Effector CD4-positive, alpha-beta T cell (primary cell): ENCODE measurements at places on chromosomes 11 and 22.

DNA sequence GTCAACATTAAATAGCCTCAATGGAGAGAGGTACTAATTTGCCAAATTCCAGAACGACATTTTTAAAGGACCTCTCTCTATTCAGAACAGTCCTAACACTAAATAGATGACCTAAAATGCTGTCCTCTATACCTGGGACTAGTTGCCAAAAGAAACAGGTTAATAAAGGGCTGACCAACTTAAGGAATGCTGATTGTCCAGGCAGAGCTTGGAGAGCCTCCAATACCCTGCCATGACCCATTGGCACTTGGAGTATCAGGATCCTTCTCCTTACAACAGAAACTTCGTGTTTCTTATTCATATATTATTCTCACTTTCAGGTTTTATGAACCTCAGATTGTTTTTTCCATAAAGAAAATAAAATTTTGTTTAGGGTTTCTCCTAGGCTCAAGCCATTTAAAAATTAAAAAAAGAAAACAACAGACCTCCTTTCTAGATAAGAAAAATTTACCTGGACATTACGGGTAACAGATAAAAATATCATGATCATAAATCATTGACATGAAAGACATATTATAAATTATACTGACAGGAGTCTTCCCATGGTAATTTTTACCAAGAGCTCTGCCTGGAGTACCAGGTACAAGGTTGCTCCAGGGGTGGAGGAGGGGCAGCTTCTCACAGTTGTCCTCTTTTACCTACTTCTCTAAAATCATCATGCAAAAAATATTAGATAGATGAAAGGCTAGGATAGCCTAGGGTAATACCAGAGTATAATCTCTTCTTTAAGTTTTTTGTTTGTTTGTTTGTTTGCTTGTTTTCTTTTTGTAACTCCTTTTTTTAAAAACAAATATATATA lies 2.0 kb downstream of the LRRC4C start:
- DNase-seq, result no peak

- no peak for DNase-seq
These were observed 332.4 kb upstream of the ARHGAP42 start for GRCh38 chr11:100354736-100355135.

DNA sequence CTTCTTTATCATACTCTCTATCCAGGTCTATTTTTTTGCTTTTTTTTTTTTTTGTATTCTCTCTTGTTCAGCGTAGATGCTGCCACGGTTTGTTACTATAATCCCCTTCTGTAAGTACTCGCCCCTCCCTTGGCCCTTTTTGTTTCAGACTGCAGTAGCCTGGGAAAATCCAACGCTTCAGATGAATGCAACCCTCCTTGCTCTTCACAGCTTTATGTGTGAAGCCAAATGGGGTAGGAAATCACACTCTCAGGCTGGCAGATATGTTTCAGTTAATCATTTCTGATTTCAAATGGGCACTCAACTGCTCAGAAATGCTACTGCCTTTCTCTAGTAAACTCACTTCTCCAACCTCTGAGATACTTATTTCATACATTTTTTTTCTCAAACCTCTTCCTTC lies 149.1 kb downstream of the LARGE1 start:
- no peak for DNase-seq

DNA sequence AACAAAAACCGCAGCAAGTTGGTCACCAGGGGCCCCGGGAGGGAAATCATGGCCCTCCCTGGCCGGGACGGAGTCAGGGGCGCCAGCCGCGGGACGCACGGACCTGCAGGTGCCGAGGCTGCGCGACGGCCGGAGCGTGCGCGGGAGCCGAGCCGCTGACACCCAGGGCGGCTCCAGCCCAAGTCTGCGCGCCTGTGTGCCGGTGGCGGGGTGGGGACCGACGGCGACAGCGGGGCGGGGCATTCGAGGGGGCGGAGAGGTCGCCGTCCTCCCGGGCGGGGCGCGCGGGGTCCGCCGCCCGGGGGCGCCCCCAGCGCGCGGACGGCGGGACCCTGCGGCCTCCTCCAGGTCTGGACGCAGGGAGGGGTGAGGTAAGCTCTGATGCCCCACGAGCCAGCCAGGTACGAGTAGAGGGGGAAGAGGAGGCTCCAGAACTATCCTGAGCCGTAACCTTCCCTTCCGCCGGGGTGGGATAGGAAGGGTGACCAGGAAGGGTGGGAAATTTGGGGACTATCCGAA lies at the start of gene ESAM:
Gene ESAM (minus strand): TSS at position 186 of the 519 bp plus-strand sequence. CDS start 136 bp downstream, at position 50.
- peak; percentile 50 for DNase-seq

GRCh38 chr11:110445437-110445836 lies 15.7 kb downstream of the FDX1 start:
- no peak for DNase-seq

- no peak for DNase-seq
These were observed 242.6 kb upstream of the FAT3 start for GRCh38 chr11:91981995-91982394.

- DNase-seq, result no peak
These were observed 266.7 kb upstream of the CTSC start for GRCh38 chr11:88604260-88604659.

DNA sequence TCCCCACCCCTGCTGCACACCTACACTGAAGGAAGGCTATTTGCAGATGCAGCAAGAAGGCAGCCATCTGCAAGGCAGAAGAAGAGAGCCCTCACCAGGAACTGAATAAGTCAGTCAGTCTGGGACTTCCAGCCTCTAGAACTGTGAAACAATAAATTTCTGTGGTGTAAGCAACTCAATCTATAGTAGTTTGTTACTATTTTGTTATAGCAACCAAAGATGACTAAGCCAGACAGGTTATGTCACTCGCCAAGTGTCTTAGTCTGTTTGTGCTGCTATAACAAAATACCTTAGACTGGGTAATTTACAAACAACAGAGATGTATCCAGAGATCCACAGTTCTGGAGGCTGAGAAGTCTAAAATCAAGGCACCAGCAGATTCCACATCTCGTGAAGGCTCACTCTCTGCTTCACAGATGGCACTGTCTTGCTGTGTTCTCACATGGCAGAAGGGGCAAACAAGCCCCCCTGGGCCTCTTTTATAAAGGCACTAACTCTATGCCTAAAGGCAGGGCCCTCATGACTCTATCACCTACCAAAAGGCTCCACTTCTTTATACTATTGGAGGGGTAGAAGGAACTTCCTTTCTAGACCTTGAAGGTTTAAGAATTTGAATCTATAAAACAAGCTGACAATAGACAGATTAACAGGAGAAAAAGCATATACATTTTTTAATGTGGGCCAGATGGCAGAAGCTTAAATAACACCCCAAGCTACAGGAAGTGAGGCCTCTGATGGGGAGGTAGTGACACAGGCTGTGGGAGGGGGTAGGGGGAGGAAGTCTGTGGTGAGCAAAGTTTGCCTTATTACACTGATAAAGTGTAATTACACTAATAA lies 12.3 kb downstream of the APOL6 start:
- peak; percentile 65 for DNase-seq

GRCh38 chr11:96318399-96318798 lies 24.6 kb downstream of the MAML2 start:
- no peak for DNase-seq

DNA sequence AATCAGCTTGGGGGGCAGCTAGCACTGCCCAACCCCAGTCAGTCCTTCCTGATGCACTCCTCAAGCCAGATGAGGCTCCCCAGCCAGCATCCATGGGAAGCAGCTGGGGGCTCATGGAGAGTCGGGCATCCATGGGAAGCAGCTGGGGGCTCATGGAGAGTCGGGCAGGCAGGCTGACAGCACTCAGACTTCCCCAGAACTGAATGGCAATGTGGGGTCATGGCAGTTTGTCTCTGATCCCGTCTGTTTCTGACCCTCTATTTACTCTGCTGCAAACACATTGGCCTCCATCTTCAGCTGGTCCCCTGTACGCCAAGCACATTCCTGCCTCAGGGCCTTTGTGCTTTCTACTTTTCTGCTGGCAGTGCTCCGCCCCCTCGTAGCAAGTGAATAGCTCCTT lies 314.8 kb downstream of the NTM start:
- DNase-seq, result no peak

GRCh38 chr11:4181782-4182721 lies 87.5 kb downstream of the RRM1 start:
- DNase-seq, result no peak

- DNase-seq, result no peak
These were observed 11.3 kb upstream of the C11orf96 start for GRCh38 chr11:43930868-43931716.

GRCh38 chr22:35348026-35348590 lies 32.8 kb upstream of the HMOX1 start:
- no peak for DNase-seq

DNA sequence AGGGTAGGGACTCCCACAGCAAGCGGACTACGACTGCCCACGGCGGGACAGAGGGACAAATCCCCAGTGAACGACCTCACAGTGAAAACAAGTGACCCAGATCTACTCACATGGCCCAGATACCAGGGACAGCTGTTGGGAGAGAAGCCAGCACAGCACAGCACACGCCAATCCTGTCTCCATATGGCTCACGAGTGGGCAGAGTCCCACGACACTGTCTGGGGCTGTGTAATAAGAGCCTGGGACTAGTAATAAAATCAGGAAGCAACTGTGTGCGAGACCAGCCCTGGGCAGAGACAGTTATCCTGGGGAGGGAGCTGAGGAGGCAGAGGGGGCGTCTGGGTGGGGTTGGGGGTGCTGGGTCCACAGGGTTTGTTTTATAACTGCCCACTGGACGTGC lies 385.0 kb downstream of the CTTN start:
- no peak for DNase-seq

DNA sequence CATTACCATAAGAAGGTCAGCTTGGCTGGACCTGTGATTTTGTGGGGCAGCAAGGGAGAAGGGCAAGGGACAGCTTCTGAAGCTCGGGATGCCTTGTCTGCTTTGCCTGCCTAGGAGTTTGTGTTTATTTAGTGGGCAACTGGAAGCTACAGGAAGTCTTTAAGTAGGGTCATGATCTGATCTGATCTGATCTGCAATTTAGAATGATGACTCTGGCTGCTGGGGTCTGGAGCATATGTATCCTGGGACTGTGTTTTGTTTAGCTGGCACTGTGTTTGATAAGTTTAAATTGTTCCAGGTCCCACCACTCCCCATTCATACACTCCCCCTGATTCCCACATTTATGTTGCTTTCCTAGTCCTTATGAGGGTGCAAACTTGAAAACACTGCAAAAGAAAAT lies 47.7 kb upstream of the HTATIP2 start:
- no peak for DNase-seq

DNA sequence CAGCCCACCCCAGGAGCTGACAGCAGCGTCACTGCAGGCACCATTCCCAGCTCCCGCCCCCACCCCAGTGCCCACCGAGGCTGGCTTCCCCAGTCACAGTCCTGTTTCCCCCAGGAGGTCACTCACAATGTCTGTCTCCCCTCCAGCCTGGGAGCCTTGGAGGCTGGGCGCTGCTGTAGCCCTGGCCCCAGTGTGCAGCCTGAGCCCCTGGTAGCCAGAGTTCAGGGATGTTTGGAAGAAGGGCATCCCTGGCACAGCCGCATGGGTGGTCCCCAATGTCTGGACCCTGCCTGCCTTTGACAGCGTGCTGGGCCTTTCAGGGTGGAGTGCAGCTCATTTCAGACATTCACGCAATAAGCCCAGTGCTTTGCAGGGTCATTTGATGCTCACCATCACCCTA lies 4.3 kb downstream of the CAPN5 start:
- no peak for DNase-seq

- no peak for DNase-seq
These were observed 1.3 kb downstream of the GRIK4 start for GRCh38 chr11:120512739-120513435.

DNA sequence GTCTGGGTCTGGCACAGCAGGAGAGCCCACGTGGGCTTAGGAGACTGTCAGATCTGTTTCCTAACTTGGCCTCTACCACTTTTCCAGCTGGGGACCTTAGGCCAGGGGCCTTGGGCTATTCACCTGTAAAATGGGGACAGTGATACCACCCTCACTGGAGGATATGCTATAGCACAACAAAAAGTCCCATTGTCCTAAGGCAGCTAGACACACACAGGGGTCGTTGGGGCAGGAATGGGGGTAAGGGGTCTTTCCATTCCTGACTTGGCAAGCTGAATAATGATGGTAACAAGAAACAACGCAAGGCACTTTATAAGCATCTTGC lies 2.6 kb upstream of the SH3BP1 start:
- DNase-seq, result no peak

- DNase-seq, result no peak
These were observed 326.0 kb downstream of the MN1 start for GRCh38 chr22:27475548-27475897.

DNA sequence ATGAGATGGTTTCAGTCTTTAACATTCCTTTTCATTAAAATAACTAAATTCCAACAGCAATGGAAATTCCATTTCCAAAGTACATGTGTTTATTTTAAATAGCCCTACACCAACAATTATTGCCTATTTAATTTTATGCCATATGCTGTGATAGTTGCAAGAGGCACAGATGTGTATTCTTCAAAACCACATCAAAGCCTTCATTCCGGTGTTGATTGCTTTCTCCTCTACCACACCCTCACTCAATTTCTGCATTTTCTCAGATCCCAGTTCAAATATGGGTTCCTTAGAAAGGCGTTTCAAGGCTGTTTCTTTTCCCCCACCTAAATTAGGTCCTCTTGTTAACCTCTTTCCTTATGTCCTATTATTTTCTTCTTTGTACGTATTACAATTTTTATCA lies 6.0 kb upstream of the HSD17B12 start:
- no peak for DNase-seq

- no peak for DNase-seq
These were observed 12.3 kb upstream of the CACNA1I start for GRCh38 chr22:39558254-39558727.

- no peak for DNase-seq
These were observed 7.6 kb upstream of the SLC39A13 start for GRCh38 chr11:47400768-47401279.

- peak; percentile 82 for DNase-seq
These were observed 3.9 kb downstream of the SH3BP1 start for GRCh38 chr22:37643225-37643847.

- peak; percentile 61 for DNase-seq
These were observed 21.7 kb downstream of the MIAT start for GRCh38 chr22:26679003-26679629.

DNA sequence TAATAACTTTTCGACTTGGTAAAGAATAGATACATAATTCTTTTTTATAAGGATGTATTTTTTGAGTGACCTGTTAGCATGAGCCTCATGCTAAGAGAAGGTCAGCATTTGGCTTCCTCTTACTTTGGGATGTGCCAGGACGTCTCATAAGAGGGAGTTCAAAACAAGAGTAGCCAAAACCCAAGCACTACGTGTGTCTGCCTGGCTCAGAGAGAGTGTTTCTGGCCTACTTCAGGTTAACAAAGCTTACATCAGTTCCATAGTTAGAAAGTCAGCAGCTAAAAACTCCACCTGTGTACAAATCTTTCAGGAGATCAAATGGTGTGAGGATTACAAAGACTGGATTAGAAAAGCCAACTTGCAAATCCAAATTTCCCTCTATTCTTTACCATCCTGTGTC lies 13.9 kb downstream of the SNX19 start:
- no peak for DNase-seq
